ENCODE measurements at places on chromosomes 13 and 19.
A peak's percentile ranks its signal among the peaks of the same experiment; 100 is the strongest.

DNA sequence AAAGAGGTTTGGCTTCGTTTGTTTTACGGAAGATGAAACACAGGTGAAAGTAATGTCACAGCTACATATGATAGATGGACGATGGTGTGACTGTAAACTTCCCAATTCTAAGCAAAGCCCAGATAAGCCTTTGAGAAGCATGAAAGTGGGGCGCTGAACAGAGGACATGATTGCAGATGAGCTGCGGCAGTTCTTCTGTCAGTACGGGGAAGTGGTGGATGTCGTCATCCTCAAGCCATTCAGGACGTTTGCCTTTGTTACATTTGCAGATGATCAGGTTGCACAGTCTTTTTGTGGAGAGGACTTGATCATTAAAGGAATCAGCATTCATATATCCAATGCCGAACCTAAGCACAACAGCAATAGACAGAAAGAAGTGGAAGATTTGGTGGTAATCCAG, 111.5 kb upstream of the DIAPH3 start:
- peak; percentile 14 for DNase-seq

DNA sequence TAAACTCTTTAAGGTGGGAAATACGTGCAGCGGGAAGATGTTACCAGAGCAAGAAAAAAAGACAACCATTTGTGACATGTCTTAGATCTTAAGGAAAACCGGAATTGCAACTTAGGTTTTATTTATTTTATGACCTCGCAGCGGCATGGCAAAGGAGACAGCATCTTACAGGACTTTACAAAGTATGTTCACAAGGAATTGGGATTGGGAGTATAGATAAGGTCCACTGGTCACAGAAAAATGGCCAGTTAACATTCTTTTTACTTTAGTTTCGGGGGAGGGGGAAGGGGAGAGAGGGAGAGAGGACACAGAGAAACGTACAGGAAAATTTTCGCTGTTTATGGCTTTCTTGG, 104.5 kb upstream of the DIAPH3 start:
- DNase-seq = no peak

DNA sequence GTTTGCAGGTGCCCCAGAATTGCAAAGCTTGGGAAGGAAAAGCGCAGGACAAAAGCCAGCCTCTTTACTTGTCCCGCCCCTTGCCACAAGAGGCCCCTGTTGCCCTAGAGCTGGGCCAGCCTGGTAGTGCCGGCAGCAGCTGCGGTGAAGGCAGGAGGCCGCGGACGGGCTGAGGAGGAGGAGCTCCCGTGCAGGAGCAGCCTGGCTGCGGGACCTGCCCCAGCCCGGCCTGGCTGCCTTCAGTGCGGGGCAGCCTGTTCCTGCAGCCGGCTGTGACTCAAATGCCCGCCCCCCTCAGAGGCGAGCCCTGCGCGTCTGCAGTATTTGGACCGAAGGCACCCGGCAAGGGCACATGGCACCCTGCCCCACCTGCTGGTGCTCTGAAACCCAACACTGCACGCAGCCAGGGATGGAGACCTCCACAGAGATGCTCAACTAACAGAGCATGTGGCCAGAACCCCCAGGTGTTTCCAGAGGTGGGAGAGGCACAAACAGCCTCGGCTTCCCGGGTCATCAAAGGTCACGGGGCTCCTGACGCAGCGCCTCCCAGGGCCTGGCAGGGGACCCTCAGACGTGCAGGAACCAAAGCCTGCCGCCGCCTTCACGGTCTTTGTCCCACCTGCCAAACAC, 29.7 kb downstream of the NAXD start:
- DNase-seq = peak; percentile 65

GRCh38 chr13:99326012-99326411, 18.8 kb upstream of the GPR183 start:
- no peak for DNase-seq

- no peak for DNase-seq
Observed at GRCh38 chr13:75850916-75851315, 214.8 kb downstream of the LMO7 start.

DNA sequence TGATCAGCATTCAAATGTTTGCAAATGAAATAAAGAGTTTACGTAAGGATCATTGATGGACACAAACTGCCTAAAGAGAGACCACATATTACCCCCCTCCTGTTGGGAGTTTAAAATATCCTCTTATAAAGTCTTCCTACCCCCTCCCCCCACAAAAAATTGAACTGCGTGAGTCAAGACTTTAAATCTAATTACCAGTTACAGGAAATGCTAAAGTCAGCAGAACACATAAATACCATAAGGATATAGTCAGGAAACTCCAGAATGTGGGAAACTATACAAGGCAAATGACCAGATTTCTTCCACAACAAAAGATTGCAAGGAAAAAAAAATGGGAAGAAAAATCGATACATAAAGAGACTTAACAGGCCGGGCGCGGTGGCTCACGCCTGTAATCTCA, 44.4 kb upstream of the FARP1 start:
- no peak for DNase-seq

GRCh38 chr19:50553134-50553703, 15.0 kb downstream of the LRRC4B start:
- no peak for DNase-seq

GRCh38 chr13:101018720-101019119, 344.1 kb upstream of the TMTC4 start:
- DNase-seq = no peak

- DNase-seq = no peak
Observed at GRCh38 chr13:98826146-98826545, 73.7 kb upstream of the SLC15A1 start.

- peak; percentile 71 for DNase-seq
Observed at GRCh38 chr19:55116232-55116858, 1.1 kb downstream of the PPP1R12C start.

DNA sequence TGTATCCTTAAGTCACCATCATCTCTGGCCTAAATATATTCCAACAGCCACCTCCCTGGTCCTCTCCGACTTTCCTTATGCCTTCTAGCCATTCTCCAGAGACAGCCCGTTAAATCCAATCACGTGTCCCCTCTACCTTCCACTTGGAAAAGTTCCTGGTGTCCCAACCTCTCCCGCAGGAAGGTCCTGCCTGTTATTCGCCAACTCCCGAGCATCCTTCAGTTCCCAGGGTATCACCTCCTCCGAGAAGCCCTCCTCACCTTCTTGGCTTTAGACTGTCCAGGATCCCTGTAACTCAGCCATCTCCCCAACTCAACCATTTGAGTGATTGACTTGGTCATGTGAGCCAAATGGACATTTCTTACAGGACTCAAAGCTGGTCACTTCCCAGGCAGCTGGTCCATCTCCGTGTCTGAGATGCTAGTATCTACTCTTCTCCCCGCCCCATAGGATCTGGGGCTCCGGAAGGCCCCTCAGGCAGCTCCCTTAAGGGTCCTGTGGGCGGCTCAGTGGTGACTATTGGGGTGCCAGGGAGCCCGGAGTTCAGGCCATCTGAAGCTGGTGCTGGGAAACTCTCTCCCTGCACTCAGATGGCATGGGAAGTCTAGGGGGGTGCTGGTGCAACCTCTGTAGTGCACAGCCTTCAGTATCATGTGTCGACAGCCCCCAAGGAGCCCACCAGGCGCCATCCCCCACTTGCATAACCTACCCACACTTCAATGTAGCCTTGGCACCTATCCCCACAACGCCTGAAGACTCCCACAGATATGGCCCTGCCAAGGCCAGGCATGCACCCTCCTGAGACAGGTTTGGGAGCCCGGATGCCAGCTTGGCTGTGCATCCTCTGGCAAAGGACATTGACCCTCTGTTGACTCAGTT, 27.9 kb upstream of the NANOS3 start:
- DNase-seq = no peak

GRCh38 chr19:18536475-18536874, 6.9 kb downstream of the FKBP8 start:
- DNase-seq = no peak

GRCh38 chr19:15583346-15583745, 31.7 kb upstream of the CYP4F8 start:
- DNase-seq = no peak

DNA sequence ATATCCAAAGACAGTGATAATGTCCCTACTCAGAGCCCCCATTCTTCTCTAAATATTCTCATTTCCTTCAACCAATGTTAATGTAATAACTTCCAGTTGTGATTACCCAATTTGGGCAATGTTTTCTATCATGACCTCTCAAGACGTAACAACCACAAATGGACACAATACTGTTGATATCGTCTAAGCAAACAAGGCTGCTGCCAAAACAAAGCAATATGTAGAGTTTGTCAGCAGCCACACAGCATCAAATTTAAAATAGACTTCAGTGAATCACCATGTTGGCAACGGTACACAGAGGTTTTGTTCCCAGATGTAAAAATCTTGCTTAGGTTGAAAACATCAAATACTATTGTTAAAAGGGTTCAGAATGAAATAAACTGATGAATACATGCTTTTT, 205.1 kb downstream of the DACH1 start:
- DNase-seq = no peak

- DNase-seq = no peak
Observed at GRCh38 chr13:43939086-43939485, 59.4 kb downstream of the LACC1 start.

GRCh38 chr19:55443045-55443823, at the start of gene SHISA7:
TSS of gene SHISA7 (minus strand) at chr19:55443300. CDS start at chr19:55442863, 437 bp downstream.
- no peak for DNase-seq

- no peak for DNase-seq
Observed at GRCh38 chr13:88086577-88086976, 415.4 kb downstream of the SLITRK5 start.

GRCh38 chr19:39212375-39212742, 8.3 kb upstream of the SYCN start:
- DNase-seq = peak; percentile 49

- no peak for DNase-seq
Observed at GRCh38 chr13:63198071-63198470, 1782.4 kb upstream of the PCDH20 start.

DNA sequence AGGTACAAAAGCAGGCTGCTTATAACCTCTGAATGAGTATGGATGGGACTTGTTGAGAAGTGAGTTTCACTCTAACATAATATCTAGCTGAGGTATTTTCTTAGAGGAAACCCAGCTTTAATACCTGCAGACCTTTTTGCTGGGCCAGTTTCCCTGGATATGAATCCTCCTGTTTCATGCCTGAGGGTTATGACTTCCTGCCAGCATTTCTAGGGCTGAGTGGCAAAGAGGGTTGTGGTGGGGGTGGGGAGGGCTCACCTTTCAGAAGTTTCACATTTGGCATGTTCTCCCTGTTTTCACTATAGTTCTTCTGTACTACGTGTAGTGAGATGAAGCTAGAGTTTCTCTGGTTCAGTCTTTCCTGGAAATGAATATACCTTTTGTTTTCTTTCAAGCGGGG, 73.7 kb downstream of the LACC1 start:
- DNase-seq = no peak

DNA sequence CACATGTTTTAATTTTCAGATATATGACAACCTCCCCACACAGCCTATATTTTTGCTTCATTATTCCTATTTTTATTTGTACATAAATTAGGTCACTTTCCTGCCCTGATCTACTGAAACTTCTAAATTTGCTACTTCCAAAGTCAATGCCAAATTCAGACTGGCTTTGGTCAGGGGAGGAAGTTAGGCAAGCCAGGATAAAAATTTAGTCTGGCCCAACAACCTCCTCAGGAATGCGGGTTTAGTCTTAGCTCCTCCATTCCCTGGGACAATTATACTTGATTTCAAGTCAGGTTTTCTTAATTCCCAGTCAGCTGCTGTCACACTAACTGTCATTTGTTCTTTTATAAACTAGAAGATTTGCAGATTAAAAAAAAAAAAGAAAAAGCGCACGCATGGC, 84.3 kb downstream of the TM9SF2 start:
- no peak for DNase-seq

DNA sequence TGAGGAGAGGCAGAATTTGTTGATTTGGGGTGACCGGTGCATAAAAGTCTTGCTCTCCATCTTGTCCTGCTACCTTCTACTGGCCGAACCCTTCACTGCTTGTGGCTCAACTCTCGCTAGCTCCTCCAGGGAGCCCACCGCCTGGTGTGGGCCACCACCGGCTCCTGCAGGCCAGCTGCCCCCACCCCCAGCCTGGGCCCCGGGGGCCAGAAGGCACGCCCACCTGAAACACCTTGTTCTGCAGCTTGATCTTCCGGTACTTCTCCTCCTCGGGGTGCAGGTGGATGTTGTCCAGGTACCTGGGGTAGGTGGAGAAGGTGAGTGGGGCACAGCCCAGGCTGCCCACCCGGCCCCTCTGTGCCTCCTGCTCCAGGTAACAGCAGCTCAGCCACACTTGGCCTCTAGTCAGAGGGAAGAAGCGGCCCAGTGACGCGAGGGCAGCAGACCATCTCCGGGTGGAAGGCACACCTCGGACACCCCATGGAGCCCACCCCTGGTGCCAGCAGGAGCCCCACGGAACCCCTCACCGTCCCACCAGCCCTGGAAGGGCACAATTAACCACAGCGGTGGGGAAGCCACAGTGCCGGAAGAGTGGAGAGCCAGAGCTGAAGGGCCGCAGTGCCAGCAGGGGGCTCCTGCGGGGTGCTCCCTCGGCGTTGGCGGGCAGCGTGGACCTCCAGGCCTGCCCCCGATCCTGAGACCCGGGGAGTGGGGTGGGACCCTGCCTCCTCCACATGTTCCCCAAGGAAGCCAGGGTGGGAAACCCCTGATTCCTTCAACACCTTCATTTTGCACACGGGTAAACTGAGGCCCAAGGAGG, 10.1 kb downstream of the UBXN6 start:
- DNase-seq = no peak

- no peak for DNase-seq
Observed at GRCh38 chr19:1143828-1144399, 30.2 kb downstream of the SBNO2 start.

- DNase-seq = no peak
Observed at GRCh38 chr19:30710721-30711120, 338.5 kb downstream of the ZNF536 start.

DNA sequence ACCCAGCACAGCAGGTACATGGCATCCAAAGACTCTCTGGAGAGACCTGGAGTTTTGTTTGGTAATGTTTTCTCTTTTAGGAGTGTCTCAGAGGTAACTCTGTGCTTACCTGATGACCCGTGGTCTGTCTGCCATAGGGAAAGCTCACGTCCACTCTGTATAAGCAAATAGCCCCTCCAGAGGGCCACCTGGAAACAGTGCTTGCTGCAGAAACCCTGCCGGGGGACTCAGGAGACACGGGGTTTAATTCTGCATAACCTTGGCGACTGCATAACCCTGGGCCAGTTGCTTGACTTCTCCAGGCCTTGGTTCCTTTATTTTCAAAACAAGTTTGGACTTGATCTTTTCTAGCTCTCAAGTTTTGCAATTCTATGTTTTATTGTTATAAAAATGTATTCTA, 187.2 kb upstream of the SOX1 start:
- no peak for DNase-seq

DNA sequence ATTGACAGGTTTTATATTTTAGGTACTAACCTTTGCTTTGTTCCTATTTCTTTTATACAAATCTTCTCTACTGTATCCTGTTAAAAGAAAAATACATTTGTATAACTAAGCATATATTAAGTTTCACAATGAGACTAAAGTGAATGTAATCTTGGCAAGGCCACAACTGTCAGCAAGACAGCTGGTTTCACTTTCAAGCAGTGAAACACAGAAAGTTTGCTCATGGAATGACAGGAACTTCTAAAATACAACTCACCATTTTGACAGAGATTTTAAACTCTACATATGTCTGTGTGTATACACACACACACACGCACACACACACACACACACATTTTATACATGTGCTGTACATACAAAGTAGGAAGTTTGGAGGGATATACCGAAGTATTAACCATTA, 53.3 kb downstream of the PARP4 start:
- peak; percentile 82 for DNase-seq

GRCh38 chr13:110520431-110521295, 40.9 kb downstream of the RAB20 start:
- peak; percentile 98 for DNase-seq

- no peak for DNase-seq
Observed at GRCh38 chr13:113518076-113518803, 27.7 kb upstream of the DCUN1D2 start.

- no peak for DNase-seq
Observed at GRCh38 chr13:113428871-113429607, 24.2 kb downstream of the ADPRHL1 start.

Data from suppressor macrophage treated with lipopolysaccharide for 4 hours (primary cell).